HT1080 (cell line): ENCODE measurements at places on chromosomes 11 and 22.

DNA sequence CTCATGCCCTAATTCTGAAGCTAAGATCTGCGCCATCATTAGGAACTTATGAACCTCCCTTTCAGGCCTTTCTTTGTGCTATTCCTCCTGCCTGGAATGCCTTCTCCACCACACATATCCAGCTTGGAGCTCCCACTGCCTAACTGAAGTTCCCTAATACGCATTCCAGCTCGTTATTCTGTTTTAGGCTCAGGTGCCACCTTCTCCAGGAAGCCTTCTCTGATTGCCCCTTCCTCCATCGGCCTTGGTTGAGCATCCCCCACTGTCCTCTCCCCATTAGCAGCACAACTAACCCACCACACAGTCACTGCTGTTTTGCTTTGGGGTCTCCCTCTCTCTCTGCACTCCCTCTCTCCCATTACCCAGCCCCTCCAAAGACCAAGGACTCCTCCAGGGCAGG lies 5.2 kb downstream of the CRYBB1 start:
- DNase-seq: no peak

GRCh38 chr11:123654566-123655081 lies at the start of gene SCN3B:
SCN3B (minus strand) TSS chr11:123654624; CDS start chr11:123653801, 823 bp downstream.
- DNase-seq: peak; percentile 44

DNA sequence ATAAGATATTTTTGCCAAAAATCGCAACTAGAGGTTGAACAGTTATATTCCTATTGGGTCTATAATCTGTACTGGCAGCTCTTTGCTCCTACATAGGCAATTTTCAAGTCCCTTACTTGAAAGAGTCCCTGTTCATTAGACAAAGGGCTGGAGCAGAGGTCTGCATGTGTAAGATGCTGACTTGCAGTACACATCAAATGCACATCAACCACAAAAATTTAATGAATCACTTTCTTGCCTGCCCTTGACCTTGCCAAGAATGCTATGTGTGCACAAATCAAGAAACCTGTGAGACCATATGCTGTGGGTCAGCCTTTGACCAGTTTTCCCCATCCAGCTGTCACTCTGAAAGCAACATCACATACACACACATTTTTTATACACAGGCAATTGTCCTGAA lies 661.5 kb downstream of the LRRC4C start:
- DNase-seq: peak; percentile 89

DNA sequence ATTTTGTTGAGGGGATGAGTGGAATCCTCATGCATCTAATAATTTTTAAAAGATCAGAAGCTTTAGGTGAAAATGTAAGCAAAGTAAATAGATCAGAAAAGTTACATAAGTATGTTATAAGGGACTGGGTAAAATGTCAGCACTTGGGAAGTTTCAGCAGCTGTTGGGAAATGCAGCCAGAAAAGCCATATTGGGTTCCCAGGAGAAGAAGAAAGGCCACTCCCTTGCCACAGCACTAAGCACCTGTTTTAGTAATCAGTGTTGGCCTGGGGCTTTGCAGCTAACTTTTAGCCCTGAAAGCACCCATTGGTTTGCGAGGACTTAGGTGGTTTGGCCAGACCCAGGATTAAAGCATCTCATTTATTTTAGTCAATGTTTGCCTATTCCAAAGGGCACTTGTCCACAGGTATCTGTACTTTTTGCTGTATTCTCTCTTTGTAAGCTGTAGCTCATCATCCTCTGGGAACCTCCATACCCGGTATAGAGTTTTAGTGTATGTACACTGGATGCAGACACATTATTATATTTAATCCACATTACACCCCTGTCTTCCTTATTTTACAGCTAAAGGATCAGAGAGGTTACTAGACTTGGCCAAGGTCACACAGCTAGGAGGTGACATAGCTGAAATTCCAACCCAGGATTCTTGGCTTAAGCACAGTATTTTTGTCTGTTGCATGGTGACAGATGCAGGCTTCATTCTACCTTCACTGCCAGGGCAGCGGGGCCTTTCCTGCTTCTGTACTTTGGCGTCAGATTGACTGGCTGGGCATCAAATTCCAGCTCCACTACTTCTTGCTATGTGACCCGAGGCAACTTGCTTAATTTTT lies 127.7 kb upstream of the SESN3 start:
- DNase-seq: no peak

DNA sequence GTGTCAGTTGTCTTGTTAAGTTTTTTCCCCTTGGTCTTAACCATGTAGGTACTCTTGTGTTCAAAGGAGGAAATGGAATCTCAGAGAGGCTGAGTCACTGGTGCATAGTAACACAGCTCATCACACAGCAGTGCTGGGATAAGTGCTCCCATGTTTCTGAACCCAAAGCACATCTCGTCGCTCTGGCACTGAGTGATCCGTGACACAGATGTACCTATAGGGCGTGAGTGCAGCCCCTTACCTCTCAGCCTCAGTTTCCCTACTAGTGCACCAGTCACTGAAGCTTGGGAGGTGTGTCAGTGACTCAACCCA lies 234.0 kb downstream of the ST3GAL4 start:
- no peak for DNase-seq

GRCh38 chr11:79627281-79627680 lies 186.5 kb upstream of the TENM4 start:
- no peak for DNase-seq

DNA sequence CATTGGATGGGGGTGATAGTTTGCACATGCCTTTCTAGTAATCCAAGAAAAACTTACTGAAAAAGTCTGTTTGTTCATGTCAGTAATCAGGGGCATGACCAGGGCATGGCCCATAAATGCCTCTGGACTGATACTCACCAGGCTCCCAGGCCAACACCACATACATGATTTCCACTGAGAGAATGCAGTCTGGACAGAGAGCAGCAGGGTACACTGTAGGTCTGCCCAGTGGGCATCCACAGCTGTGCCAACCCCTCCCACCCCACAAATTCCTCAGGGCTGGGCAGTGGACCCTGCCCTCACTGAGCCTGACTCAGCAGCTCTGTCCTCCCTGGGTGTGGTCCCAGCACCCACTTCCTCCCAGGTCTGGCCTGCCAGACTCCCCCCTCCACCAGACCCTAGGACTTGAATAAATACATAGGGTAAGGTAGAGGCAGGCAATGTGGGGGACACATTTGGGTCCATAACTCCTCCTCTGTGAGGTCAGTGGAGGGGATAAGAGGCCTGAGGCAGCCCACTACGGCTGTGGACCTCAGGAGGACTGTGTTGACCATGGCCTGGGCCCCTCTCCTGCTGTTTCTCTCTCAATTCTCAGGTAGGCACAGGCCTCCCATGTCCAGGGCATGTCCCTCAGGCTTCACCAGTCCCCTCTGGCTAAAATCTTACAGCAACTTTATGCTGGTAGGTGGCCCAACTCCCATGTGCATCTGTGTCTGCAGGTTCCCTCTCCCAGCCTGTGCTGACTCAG lies 92.2 kb upstream of the TOP3B start:
- peak; percentile 38 for DNase-seq

GRCh38 chr11:75499423-75500190 lies 26.1 kb downstream of the GDPD5 start:
- DNase-seq: peak; percentile 90

GRCh38 chr22:23047742-23048141 lies 22.6 kb upstream of the GNAZ start:
- no peak for DNase-seq

DNA sequence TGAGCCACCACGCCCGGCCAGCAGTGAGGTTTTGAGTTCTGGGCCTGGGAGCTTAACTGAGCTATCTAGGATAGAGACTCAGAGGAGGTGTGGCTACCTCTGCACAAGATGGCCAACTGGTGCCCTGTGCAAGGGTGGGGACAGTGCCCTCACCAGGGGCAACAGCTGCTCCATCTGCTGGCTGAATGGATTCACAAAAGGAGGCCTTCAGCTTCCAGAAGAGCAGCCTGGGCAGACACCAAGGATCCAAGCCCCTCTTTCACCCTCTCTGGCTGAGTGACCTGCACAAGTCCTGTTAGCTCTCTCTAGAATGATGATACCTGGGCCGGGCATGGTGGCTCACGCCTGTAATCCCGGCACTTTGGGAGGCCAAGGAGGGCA lies 33.5 kb upstream of the BAIAP2L2 start:
- DNase-seq: peak; percentile 38

DNA sequence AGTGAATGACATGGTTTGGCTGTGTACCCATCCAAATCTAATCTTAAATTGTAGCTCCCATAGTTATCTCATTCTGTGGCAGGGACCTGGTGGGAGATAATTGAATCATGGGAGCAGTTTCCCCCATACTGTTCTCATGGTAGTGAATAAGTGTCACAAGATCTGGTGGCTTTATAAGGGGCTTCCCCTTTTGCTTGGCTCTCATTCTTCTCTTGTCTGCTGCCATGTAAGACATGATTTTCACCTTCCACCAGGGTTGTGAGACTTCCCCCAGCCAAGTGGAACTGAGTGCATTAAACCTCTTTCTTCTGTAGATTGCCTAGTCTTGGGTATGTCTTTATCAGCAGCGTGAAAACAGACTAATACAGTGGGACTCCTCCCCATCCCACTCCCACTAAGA lies 11.1 kb downstream of the OR5A2 start:
- no peak for DNase-seq

- peak; percentile 21 for DNase-seq
Observed at GRCh38 chr22:27686534-27686933, 115.0 kb downstream of the MN1 start.

GRCh38 chr11:45850446-45850845 lies 3.2 kb downstream of the CRY2 start:
- DNase-seq: peak; percentile 39

DNA sequence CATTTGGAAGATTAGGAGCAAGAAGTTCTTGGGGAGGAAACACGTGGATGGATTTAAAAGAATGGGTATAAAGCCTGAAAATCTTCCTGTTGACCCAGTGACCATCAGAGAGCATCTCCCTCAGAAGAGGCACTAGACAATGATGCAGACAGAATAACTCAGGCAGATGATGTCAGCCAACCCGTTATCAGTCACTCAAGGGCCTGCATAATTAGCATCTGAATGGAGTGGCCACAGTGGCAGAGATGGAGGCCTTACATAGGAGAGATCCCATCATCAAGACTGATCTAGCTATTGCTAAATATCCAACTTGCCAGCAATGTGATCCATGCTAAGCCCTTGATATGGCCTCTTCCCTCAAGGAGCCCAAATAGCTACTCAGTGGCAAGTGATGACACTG lies 70.7 kb upstream of the CD82 start:
- DNase-seq: no peak

DNA sequence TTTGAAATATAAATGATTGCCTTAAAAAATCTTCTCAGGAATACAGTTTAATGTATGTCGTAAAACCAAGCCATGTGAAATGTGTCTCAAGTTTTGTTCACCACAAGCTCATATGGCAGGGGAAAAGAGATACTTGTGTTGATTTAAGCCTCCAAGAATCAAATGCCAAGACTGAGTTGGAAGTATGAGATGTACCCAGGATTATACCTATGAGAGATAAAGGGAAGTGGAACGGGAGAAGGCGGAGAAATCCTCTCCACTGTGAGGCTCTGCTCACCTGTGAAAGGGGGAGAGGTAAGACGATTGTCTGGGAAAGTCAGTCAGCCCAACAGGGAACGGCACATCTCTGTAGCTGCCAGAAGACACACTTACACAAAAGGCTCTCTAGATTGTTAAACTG lies 124.8 kb downstream of the TRPC6 start:
- no peak for DNase-seq

DNA sequence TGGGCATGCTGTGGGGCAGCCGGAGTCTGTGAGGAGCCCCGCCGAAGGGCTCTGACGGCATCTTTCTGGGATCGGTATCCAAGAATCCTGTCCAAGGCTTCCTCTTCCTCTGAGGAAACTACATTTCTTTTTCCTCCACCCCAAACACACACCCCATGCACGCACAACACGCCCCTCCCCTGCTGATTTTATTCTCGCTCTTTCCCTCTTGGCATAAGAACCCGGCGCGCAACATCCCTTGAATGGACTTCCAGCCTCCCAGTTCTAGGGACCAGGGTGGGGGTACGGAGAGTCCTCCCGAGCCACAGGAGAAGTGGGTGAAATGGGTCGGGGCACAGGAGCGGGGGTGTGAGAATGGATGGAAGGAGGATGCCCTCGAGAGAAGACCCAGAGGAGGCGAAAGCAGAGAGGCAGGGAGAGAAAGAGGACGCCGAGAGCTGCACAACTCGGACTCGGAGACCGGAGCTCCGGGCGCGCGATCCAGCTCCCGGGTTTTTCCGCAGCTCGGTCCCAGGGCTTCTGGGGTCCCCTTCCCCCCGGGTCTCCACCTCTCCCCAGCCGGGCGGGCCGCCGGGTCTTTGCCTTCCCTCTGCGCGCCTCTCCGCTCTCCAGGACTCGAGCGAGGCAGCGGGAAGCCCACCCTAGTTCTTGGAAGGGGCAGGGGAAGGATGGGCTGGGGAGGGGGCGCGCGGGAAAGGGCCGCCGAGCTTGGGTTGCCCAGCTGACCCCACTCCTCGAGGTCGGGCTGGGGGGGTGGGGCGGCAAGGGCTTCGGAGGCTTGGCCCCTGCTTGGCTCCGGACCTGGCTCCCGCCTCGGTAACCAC lies 1.5 kb upstream of the LARGE1 start:
- DNase-seq: peak; percentile 25

DNA sequence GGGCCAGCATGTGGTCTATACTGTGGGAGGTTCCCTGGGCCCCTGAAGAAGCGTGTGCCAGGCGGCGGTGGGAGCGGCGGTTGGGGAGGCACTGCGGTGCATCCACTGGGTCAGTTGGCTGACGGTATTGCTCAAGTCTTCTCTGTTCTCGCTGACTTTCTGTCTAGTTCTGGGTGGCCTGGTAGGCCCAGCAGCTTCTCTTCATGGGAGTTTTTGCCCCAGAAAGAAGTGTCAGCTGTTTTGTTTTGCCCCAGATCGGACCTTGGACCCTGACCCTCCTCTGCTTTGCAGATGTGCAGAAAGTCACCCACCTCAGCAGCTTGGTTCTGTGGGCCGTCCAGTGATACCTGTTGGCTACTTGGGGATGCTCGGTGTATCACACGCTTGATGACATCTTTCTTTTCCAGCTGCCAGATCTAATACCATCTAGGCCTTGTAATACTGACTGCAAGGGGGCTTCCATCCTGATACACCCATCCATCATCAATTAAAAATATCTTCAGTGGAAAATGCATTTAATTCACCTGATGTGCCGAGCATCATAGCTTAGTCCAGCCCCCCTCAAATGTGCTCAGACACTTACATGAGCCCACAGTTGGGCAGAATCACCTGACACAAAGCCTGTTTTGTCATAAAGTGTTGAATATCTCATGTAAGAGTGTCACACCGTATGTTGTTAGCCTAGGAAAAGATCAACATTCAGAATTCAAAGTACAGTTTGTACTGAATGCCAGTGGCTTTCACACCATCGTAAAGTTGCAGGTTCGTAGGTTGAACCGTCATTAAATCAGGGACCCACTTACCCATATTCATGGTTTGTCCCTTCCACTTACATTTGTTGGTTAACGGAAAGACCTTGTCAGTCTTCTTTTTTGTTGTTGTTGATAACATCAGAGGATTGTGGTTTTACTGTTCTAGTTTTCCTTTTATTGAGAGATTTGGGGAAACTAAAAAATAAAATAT lies 13.9 kb downstream of the ZBED4 start:
- DNase-seq: no peak

GRCh38 chr22:49296561-49296960 lies 531.1 kb downstream of the BRD1 start:
- no peak for DNase-seq

GRCh38 chr22:44578516-44579230 lies 80.6 kb upstream of the RTL6 start:
- DNase-seq: no peak

GRCh38 chr11:33147559-33147958 lies 13.7 kb downstream of the CSTF3 start:
- DNase-seq: peak; percentile 32

GRCh38 chr22:27062910-27063309 lies 405.5 kb downstream of the MIAT start:
- no peak for DNase-seq

- peak; percentile 98 for DNase-seq
Observed at GRCh38 chr11:28384418-28384817, 276.2 kb downstream of the METTL15 start.
